Aorta (tissue), 5 donors: ENCODE measurements at places on chromosomes 3 and 15. TPM values are rescaled to one million over a fixed set of nuclear protein-coding genes. Genes with fewer than 3 reads are reported as not detected.
A peak's percentile ranks its signal among the peaks of the same experiment; 100 is the strongest.

The GNAT1 gene
- not detected for total RNA-seq

- DNase-seq = peak; percentile 56
Measured at GRCh38 chr15:52295421-52296001, at the start of gene MYO5C. Gene MYO5C, minus strand, starts transcription at chr15:52295804. Its CDS starts 168 bp downstream, at chr15:52295636.

- DNase-seq = no peak
Measured at GRCh38 chr15:76730262-76730661, 174.9 kb downstream of the SCAPER start.

The PRKCD gene
- 23.6 TPM for total RNA-seq
